ENCODE measurements at places on chromosomes 4 and X.

GRCh38 chrX:39214387-39215126 is 413.3 kb downstream of the MID1IP1 start:
- DNase-seq, result no peak

DNA sequence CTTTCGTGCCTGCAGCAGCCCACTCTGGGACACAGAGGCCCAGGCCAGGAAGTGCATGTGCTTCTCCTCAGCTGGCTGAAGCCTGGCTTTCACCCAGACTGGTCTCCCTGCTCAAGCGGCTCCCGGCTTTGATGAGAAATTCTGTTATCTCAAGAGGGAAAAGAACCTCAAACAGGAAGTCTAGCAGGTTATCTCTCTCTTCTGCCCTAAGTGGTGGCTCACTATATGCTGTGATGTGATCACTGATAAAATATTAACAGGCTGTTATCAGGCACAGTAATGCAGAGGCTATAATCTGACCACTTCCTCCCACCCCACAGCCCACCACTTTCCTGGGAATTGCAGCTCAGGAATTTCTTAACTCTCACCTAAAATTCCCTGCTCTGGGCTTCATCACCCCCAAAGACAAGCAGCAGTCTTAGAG is 13.3 kb downstream of the CLDN2 start:
- DNase-seq, result no peak

DNA sequence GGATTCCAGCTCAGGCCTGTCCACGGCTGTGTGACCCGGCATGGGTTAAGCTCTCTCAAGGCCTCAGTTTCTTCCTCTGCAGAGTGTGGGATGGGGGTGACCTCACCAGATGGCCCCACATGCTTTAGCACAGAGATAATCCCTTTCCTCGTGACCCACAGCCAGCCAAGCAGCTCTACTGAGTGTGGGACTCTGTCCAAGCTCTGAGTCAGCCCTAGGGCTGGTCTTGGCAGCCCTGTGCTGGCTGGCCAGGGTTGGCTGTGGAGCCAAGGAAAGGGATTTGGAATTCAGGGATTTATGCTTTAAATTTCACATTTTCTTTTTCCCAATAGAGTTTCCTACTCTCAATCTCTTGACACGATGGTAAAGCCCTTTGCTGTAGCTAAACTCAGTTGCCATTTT is 19.7 kb upstream of the SPON2 start:
- DNase-seq, result no peak

- DNase-seq, result no peak
These were observed at the start of gene TAF7L for GRCh38 chrX:101290957-101291603. TSS of gene TAF7L (minus strand) at chrX:101291334. CDS start at chrX:101287543, 3,791 bp downstream.

DNA sequence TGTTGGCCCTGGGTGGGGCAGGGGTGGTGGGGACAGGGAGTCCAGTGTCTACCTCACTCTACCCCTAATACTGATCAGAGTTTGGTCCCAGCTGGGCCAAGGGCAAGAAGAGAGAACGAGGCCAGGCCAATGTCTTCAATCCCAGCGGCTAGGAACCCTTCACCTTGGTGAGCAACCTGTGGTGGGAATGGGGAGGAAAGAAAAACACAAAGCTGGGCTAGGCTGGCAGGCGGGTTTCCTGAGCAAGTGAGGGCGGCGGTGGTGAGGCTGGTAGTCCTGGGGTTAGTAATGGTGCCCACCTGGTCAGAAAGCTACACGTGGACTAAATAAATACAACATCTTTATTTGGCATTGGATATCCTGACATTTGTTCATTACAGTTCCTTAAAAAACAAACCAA is 5.6 kb downstream of the PQBP1 start:
- DNase-seq, result no peak

DNA sequence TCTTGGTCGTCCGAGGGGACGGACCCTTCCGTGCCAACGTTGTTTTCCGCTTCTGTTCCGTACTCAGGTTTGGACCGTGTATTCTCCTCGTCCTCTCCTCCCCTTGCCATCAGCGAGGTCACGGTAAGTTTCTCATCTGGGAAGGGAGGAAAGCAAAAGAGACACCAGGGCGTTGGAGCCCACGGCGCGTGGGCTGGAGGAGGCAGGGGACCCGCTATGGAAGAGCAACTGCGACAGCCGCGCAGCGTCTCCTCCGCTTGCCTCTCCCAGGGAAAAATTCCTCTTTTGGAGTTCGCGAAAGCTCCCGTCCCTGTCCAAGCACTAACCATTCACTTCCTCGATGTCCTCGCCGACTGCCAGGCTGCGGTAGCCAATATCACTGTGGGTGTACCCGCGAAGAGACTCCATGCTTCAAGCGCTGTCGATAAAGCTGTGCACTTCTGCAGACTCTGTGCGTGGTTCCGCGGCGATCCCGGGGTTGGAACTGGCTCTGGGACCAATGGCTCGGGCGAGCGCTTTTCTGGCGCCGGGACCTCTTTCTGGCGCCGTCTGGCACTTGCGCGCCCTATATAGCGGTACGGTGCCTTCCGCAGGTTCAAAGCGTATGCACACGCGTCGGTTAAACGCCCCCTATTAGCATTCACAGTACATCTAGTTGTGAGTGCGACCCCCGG is at the start of gene ESX1:
TSS of gene ESX1 (minus strand) at position 492 of the 674 bp plus-strand sequence. CDS start at position 408, 84 bp downstream.
- no peak for DNase-seq

GRCh38 chr4:11165052-11165451 is 263.6 kb downstream of the HS3ST1 start:
- no peak for DNase-seq

GRCh38 chr4:41012293-41012692 is 202.0 kb downstream of the APBB2 start:
- DNase-seq, result no peak

DNA sequence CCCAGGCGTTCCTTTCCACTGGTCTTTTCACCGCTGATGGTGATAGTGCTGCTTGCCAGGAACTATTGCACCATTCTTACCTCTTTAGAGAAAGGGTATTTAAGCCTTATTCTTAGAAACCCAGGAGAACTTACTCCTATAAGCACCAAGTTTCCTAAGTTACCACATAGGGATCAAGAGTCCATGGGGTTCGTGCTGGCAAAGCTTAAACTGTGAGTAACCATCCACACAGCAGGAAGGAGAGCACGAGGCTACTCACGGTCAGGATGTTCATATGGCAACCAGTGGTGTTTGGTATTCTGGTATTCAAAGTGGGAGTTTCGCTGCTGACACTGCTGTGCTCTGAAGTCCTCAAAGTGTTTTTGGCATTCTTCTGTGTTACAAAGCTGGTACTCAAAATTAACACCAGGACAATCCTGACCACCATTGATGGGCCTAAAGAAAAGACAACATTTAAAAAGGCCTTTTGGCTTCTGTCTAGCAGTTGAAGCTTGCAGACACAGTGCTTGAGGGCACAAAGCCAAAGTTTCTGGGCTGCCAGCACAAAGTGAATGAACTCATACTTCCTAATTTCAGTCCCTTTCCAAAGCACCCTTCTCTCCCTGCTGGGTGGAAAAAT is 256.9 kb downstream of the ADAMTS3 start:
- no peak for DNase-seq

DNA sequence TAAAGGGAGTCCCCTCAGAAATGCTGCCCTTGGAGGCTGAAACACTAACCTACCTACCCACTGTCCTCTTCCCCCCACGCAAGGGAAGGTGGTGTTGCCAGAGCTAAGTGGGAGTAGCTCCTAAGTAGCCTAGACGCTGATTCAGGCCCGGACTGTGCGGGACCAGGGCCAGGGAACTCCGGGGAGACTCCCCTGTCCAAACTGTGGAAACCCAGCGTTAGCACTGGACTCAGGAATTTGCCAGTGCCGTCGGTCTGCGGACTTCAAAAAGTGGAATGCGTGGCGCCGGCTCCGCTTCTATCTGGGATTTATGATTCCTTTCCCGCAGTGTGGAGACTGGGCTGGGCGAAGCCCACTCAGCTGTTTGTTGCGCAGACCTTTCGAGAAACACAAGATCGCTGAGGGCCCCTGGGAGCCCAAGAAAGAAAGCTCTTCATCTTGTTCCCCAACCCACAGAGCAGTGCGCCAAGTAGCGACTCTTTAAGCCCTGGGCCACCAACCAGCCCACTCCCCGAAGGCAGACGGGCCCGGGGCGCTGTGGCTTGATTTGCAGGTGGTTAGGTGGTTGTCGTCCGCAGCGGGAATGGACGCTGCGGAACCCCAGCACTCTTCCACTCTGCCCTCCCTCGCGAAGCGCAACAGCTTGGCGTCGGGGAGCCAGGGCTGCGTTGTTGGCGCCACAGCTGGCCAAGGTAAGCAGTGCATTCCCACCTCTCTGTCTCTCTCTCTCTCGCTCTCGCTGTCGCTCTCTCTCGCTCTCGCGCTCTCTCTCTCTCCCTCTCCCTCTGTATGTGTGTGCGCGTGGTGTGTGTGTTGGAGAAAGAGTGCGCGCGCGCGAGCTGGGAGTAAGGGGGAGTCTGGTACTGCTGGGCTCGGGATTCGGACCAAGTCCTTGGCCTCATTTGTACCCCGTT is 2.0 kb downstream of the TMEM255A start:
- DNase-seq, result no peak

DNA sequence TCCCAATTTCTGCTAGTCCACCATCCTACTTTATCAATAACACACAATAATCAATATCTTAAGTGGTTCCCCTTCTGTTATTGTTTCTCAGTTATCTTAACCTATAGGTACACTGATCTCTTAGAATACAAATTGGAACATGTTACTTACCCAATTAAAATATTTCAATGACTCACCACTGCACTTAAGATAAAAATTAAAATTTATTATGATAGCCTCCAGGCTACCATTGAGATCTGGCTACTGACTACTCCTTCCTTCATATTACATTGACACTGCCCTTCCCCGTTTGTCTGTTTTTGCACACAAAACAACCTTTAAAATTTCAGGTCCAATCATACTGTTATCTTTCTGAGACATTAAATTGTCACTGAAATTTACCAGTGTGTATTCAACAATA is 1074.7 kb downstream of the ADGRL3 start:
- no peak for DNase-seq

DNA sequence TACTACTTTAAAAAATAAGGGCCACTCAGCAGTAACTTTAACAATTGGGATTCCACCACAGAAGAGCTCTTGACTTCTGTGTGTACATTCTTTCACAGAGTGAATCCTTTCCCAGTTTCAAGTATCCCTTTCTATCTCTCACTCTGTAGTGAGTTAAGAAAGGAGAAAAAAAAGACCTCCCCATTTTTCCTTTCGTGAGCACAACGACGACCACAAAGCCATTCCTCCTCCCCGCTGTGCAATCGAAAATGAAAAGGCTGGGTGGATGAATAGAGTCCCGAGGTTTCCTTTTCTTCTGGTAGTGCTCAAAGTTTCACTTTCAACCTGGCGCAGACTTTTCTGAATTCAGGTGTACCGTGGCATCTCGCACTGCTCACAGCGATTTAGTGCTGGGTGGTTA is 58.0 kb downstream of the TAB3 start:
- no peak for DNase-seq

DNA sequence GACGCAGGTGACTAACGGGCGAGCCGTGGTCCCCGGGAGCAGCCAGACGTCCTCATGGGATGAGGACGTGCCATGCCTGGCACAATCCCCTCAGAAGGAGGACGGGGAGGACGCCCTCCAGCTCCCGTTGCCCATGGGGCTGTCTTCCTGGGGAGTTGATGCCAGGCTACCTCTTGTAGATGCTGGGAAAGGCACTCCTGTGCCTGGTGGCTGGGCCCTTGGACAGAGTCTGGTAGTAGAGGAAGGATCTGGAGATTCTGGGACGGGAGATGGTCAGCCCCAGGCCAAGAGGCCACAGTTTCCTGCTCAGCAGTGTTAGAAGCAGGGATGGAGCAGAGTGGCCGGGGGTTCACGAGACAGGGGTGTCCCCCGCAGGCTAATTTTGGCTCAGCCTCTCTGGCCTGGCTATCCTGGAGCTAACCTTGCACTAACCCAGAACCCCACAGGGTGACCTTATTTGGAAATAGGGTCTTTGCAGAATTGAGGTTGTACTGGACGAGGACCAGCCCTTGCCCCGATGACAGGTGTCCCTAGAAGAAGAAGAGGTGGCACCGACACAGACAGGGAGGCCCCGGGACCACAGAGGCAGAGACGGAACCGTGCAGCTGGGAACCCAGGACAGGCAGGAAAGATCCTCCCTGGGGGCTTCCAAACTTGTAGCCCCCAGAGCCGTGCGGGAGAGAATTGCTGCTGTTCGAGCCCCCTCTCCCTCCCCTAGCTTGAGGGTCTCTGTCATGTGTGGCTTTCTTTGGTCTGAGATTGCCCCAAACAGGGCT is 50.1 kb upstream of the ADRA2C start:
- no peak for DNase-seq

GRCh38 chr4:175330236-175330635 is 412.1 kb downstream of the ADAM29 start:
- DNase-seq, result no peak

DNA sequence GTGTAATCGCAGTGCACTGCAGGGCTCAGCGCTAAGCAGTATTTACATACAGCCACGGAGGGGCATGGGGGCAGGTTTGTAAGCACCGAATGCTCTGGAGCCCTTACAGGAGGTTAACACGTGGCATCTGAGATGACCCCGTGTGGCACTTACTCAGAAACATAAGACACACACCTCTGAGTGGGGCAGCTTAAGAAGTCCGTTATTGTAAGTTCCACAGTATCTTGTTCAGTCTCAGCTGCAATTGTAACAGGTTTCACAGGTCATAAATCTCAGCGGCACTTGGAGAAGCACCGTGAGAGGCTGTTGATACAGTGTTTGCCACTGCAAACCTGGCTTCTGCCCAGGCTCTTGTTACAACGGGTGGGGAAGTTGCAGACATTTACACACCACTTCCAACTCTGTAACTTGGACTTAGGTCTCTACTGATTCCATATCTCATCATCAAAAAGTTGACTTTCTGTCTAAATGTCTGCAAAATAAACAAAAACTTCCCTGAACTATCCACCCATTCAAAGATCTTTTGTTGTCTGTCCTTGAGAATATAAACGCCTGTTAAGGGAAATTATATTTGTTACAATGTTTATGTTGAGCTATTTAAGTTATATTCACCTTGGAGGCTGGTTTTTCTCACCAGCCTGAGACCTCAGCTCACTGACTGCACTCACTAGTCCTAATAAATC is 10.3 kb downstream of the CPLX1 start:
- no peak for DNase-seq

DNA sequence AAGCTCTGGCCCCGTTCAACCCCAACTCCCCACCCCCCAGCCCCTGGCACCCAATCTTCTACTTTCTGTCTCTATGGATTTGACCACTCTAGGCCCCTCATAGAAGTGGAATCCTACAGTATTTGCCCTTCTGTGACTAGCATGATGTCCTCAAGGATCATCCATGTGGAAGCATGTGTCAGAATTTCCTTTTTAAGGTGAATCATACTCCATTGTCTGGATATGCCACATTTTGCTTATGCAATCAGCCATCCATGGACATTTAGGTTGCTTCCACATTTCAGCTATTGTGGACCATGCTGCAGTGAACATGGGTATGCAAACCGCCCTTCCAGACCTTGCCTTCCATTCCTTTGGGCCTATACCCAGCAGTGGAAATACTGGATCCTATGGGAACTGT is 15.5 kb downstream of the CCNQ start:
- no peak for DNase-seq

GRCh38 chrX:40908857-40909475 is 173.6 kb upstream of the MED14 start:
- DNase-seq, result no peak

GRCh38 chr4:152485726-152486276 is 50.1 kb downstream of the FBXW7 start:
- DNase-seq, result no peak

Data from NCI-H1417 treated with DMSO at 0.1 percent for 48 hours (cell line).